ENCODE measurements at places on chromosomes 13 and 19. TPM values are rescaled to one million over a fixed set of nuclear protein-coding genes. Genes with fewer than 3 reads are reported as not detected.
A peak's percentile ranks its signal among the peaks of the same experiment; 100 is the strongest.

- peak; percentile 40 for DNase-seq
These were observed 849 bp downstream of the GAS6 start for GRCh38 chr13:113862931-113863523.

The KIR2DL4 gene
- not detected for total RNA-seq

The PCDH20 gene
- 5.2 TPM for total RNA-seq

- DNase-seq = peak; percentile 46
These were observed 9.6 kb downstream of the ABHD13 start for GRCh38 chr13:108227651-108228272.

GRCh38 chr13:41179593-41180250 lies 14.6 kb downstream of the KBTBD7 start:
- DNase-seq = no peak

- no peak for DNase-seq
These were observed 415.2 kb upstream of the SGCG start for GRCh38 chr13:22765547-22765946.
